Fibroblast of skin of scalp (primary cell): ENCODE measurements at places on chromosomes 16 and 17.
A peak's percentile ranks its signal among the peaks of the same experiment; 100 is the strongest.

GRCh38 chr17:5703736-5704135 is 119.4 kb upstream of the NLRP1 start:
- no peak for DNase-seq

- DNase-seq = no peak
Measured at GRCh38 chr17:80116276-80116920, 15.0 kb downstream of the GAA start.

- no peak for DNase-seq
Measured at GRCh38 chr17:43611230-43611969, 50.3 kb downstream of the MEOX1 start.

GRCh38 chr17:17708816-17709215 is 27.6 kb downstream of the RAI1 start:
- no peak for DNase-seq

- no peak for DNase-seq
Measured at GRCh38 chr16:83666449-83666848, 141.3 kb upstream of the HSBP1 start.

DNA sequence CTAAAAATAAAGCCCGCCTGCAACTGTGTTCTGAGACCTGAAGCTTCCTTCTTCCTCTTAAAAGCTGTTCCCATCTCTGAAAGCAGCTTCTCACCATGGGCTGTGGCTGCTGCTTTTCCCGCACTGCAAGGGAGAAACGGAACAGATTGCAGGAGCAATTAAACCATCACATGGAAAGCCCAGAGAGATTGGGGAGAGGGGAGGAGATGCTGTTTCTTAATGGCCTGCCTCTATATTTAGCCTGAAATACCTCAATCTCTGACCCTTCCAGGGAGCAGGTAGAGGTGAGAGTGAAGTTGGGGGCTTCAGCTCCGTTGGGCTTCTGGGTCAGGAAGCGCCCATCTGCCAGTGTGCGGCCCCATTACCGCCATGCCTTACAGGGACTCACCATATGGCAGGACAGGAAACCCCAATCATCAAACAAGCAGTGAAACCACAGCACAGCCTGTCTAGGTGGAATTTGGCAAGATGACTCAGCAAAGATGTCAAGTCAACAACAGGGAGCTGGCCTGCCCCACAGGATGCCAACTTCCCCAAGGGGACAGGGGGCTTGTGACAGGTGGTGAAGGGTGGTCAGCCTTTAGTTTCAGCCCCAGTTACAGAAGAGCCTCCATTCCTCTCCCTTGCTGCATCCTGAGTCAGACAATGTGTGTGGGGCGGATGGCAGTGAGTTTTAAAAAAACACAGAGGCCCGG is 286.6 kb upstream of the CCL2 start:
- DNase-seq = no peak

DNA sequence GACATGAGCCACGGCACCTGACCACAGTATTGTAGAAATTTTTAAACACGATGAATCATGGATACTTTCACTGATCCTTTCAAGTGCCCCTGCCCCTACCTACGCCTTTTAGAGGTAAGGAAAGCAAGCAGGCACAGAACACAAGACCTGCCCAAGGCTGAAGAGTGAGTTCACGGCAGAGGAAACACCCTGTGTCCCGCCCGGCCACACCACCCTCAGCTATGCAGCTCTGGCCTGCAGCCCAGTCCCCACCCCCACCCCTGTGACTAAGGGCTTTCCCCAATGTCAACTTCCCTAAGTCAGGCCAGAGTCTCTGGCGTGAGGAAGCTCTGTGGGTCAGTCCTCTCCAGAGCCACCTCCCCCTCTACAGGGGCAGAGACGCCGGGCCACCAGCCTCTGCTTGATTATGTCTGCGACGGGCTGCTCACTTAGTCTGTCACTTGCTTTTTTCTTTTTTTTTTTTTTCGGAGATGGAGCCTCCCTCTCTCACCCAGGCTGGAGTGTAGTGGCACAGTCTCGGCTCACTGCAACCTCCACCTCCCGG is 8.4 kb downstream of the SLC16A5 start:
- peak; percentile 72 for DNase-seq

GRCh38 chr17:38317081-38317480 is 20.1 kb downstream of the MRPL45 start:
- DNase-seq = no peak

DNA sequence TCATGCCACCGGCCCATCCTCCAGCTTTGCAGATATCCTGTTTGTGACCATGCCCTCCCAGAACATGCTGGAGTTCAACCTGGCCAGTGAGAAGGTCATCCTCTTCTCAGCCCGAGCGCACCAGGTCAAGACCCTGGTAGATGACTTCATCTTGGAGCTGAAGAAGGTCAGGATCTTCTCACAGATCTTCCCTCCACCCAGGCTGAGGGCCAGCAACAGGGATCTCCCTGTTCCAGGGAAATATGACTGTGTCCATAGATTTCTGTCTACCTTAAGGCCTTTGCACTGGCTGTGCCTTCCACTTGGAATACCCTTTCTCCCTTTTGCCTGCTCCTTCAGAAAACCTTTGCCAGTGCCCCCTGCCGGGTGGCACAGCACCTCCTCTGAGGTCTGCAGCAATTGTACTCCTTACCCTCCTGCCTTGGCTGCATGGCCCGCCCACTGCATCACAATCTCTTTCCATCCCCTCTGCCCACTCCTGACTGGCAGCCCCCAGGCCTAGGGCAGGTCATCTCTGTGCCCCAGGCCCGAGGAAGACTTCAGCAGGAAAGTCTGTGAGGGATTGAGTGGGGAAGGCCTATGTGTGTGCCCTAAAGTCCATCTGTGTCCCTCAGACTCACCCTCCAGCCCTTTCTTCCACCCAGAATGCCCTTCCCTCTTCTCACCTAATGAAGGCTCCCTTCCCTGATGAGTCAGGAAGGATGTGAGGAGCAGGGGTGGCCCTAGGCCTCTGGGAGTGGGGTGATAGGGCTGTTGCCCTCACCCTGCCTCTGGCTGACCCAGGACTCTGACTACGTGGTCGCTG is 27.3 kb upstream of the ALKBH5 start:
- no peak for DNase-seq

GRCh38 chr17:27106347-27106981 is 187.4 kb upstream of the WSB1 start:
- no peak for DNase-seq
